ENCODE measurements at places on chromosomes 2 and 18.

- no peak for DNase-seq
Measured at GRCh38 chr2:172372436-172372835, 55.0 kb upstream of the ITGA6 start.

- DNase-seq: no peak
Measured at GRCh38 chr18:37674570-37674969, 109.0 kb upstream of the CELF4 start.

DNA sequence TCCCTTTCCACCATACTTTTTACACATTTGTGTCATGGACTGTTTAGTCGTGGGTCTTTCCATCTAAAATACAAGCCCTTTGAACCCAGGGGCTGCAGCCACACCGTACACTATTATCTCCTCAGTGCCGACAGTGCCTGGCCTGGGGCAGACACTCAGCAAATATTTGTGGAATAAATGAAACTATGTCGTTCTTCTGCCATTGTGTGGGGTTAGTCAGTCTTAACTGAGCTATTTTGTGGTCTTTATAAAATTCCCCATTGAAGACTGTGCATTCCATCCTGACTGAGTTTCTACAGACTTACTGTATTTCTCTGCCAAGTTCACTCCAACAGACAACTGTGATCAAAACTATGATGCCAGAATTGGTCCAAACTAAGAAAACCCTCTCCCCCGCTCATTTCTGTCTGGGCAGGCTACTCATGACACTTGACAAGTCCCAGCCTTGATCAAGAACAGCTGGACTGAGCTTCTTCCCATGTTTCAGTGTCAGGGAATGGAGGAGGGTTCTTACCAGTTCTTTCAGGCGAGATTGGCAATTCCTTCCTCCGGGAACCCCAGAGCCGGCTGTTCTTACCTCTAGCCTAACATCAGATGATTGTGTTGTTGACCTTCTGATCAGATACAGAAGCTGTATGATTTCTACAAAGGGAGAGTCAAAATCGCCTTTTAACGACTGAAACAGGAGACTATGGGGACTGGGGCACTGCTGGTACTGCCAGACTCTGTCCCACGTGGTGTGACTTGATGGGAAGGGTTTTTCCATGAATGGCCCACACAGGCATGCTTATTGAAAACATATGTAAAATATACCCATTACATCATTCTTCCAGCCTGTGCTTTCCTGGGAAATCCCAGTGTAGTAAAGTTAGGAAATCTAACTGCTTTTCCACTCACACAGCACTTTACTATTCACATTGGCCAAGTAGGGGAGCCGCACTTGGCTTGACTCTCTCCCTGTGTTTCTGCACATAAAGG is 77.4 kb upstream of the NPAS2 start:
- no peak for DNase-seq

DNA sequence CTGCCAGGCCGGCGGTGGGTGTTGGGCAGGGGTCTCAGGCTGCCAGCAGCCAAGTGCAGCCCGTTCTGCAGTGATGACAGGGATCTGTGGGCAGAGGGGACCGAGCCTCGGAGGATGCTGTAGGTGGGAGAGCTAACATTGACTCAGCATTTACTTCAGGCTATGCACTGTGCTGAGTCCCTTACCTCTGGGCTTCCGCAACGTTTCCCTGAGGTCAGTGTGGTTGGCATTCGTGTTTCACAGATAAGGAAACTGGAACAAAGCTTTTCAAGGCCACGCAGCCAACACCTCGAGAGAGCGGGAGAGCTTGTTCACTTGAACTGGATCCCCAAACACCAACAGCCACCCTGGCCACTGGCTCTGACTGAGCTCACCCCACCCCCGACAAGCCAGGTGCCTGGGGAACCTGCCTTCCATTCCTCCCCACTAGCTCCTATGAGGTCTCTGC is 839 bp upstream of the GPR148 start:
- peak; percentile 33 for DNase-seq

- DNase-seq: no peak
Measured at GRCh38 chr2:121532347-121532766, 1.7 kb downstream of the RNU4ATAC start.

DNA sequence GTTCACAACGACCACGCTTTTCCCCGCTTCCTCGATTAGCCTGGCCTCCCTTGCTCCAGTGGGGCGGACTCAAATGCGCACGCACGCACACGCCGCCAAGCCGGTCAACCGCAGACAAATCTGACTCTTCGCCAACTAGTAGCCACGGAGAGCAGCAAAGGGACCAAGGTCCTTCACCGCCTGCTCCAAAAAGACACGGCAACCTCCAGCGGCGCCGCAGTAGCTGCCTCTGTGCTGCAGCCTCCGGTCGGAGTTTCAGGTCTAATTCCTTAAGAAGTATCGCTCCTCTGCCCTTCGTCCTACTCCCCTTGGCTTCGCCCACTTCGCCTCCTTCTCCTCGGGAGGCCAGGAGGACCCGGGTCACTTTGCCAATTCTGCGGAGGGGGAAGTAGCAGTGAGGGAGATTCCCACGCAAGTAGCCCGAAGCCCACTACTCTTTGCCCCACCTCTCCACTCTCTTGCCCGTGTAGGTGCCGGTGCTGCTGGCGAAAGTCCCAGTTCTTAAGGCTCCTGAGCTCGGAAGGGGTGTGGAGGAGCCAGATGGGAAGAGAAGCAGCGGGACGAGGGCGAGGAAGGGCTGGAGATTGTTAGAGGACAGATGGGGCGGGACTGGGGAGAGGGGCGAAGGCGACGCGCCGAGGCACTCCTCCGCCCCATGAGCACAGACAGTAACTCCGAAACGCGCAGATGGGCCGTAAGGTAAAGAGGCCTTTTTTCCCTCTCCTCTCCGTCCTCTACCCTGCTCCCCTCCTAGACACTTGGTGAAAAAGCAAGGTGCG is 615 bp downstream of the AKAIN1 start:
- no peak for DNase-seq

- no peak for DNase-seq
Measured at GRCh38 chr2:128876986-128877983, 558.6 kb upstream of the HS6ST1 start.

DNA sequence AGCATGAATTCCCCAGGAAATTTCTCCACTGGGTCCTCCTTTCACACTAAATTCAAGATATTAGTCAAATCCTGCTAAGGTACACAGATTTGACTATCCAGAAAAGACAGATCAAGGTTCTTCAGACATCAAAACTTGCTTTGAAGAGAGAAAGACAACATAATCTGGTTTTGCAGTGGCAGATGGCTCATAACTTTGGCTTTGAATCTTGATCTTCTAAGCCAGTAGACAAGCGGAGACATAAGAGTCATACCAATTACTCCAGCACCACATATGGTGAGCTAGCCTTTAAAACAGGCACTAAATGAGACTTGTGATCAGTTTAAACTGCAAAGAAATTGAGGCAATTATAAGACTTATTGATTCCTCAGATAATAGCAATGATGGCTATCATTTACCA is 29.3 kb downstream of the PDE11A start:
- DNase-seq: no peak

- DNase-seq: no peak
Measured at GRCh38 chr18:49935215-49935614, 121.9 kb upstream of the ACAA2 start.

DNA sequence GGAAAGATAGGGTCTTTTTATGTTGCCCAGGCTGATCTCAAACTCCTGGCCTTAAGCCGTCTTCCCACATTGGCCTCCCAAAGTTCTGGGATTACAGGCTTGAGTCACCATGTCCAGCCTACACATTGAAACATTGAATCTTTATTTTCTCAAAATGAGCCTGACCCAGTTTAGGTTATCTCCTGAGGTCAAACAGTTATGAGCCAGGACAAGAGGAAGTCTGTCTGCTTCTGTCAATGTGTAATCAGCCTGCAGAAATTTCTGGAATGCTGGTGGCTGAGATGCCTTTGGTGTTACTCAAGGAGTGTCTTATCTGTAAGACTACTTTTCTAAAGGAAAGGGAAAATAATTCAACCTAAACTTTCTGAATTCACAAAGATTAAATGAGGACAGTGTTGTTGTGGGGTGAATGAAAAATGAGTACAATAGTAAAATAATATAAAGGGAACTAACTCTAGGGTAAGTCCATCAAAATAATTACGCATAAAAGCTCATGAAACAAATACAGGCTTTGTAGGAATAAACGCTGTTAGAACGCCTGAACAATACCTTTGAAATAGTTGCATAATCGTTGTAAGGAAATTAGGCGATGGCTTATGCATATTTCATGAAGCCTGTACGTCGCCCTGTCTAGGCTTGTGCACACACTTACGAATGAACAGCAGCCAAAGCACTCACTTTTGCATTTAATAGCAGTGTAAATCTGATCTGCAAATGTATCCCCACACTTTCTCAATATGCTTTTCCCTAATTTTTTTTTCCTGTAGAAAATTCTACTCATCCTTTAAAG is 260.8 kb downstream of the RDH14 start:
- no peak for DNase-seq

DNA sequence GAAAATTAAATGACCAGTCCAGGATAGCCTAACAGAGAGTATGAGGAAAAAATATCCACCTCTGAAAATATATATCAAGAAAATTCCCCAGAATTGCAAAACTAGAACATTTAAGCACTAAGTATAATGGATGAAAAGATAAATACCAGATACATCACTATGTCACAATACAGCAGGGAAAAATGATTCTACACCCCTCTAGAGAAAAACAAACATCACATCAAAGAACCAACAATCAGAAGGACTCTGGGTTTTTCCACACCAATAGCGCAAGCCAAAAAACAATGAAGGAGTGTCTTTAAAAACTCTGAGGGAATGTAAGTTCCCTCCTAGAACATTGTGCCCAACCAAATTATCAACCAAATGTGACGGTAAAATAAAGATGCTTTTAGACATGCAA is 13.7 kb downstream of the BUB1 start:
- no peak for DNase-seq

- DNase-seq: no peak
Measured at GRCh38 chr2:65103013-65103715, 26.7 kb downstream of the RAB1A start.

GRCh38 chr18:567122-567521 is 13.1 kb upstream of the CETN1 start:
- no peak for DNase-seq

DNA sequence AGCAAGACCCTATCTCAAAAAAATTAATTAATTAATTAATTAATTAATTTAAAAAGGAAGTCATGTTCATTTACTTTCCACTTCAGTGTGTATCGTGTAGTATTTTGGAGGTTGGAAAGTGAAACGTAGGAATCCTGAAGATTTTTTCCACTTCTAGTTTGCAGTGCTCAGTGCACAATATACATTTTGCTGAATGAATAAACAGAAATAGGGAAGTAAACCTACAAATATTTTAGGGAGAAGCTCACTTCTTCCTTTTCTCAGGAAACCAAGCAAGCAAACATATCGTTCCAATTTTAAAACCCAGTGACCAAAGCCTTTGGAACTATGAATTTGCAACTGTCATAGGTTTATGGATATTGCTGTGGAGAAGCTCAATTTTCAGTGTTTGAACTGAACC is 27.8 kb downstream of the SLC14A1 start:
- DNase-seq: no peak

GRCh38 chr2:196482119-196483065 is 157.1 kb upstream of the CCDC150 start:
- DNase-seq: no peak

DNA sequence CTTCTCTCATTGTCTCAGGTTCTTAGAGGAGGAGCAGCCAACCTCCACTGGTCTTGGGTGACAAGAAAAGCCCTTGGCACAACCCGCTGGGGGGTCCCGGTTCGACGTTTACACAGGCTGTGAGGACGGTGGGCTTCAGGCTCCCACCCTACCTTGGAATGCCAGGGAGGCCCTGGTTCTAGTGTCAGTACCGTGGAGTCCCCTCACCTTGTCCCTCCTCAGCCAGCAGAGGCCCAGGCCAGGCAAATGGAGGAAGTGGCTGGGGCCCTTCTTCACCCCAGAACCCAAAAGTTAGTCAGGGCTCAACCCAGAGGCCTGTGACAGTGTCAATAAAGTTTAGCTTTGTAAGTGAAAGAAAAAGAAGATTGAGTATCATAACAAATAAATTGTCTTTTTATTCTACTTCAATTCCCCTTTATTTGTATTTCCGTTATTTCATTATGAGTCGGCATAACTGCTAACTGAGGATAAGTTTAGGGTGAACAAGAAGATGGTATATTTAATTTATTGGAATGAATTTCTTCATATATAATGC is 62.6 kb upstream of the ZSWIM2 start:
- no peak for DNase-seq

GRCh38 chr2:151840216-151841046 is 12.2 kb upstream of the ARL5A start:
- no peak for DNase-seq

DNA sequence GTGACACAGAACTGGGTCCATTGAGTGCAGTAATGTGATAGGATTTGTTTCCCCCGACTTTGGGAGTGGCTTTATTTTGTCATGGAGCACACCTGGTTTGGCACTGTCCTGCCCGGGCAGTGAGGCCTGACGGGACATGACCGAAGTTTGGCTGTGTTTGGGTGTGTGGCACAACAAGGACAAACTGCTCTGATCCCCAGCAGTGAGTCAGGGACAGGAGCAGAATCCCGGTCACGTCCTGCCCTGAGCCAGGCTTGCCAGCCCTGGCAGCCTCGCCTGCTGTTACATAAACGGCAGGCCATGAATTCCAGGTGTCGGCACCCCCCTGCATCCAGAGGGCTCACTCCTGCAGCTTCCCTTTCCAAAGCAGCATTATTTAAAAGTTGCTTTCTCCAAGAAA is 45.7 kb downstream of the IMPA2 start:
- DNase-seq: no peak

DNA sequence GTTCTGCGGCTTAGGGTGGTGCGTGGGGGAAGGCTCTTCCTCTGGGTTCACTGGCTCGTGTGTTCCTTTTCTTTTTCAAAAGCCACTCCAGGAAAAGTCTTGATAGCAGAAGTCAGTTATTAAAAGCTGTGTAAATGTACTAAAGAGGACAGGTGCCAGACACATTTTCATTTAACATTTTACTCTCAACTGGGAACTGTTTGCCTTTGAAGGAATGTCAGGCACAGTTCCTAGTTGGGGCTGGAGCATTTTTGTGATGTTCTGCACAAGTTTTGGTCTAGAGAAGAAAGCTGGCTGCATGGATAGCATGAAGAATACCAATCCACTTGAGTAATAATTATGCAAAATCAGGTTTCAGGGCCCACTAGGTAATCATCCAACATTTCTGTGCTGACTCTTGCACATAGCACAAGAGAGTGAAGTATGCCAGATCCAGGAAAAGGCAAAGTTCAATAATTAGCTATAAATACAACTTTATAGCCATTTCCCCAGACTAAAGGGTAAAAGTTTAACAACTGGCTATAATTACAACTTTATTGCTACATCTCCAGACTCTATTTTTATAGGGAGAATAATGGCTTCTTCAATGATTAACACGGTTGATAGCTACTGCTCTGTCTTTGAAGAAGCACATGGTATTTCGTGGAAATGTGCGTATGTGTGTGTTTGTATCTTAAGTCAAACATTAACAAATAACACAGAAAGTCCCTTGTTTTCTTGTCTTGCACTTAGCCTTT is 16.2 kb downstream of the SCYGR8 start:
- DNase-seq: no peak

- DNase-seq: no peak
Measured at GRCh38 chr18:23612434-23613090, 26.3 kb upstream of the NPC1 start.

- DNase-seq: no peak
Measured at GRCh38 chr2:13667415-13667757, 950.6 kb downstream of the TRIB2 start.
